Cardiac septum (tissue), 1 donor: ENCODE measurements at places on chromosomes 2 and 18. TPM values are rescaled to one million over a fixed set of nuclear protein-coding genes. Genes with fewer than 3 reads are reported as not detected.

The THUMPD2 gene
- 5.7 TPM for total RNA-seq

The RAPGEF4 gene
- total RNA-seq, result 12.6 TPM

The ABCB11 gene
- total RNA-seq, result 0.03 TPM

The MAP3K19 gene
- not detected for total RNA-seq

The TXNDC9 gene
- 24.8 TPM for total RNA-seq

The MYO5B gene
- total RNA-seq, result 5.2 TPM

The RAMP1 gene
- total RNA-seq, result 253 TPM

The TUBA3D gene
- 4.0 TPM for total RNA-seq

The FZD7 gene
- total RNA-seq, result 34.7 TPM

The STPG4 gene
- total RNA-seq, result not detected

The IKZF2 gene
- total RNA-seq, result 5.6 TPM

The REG1B gene
- total RNA-seq, result not detected

The BCL2 gene
- total RNA-seq, result 25.9 TPM

The HS1BP3 gene
- 15.6 TPM for total RNA-seq

The NT5DC4 gene
- total RNA-seq, result not detected

The PJVK gene
- 1.6 TPM for total RNA-seq

The DOK6 gene
- 10.6 TPM for total RNA-seq

The ANKRD30B gene
- not detected for total RNA-seq

The IL1R2 gene
- 1.0 TPM for total RNA-seq

The NT5C1B gene
- not detected for total RNA-seq

The INPP1 gene
- total RNA-seq, result 12.4 TPM

The FAM237A gene
- total RNA-seq, result 1.9 TPM

The MC5R gene
- not detected for total RNA-seq

The TUBA4B gene
- not detected for total RNA-seq

The OR6B2 gene
- not detected for total RNA-seq

The SIX2 gene
- total RNA-seq, result 0.89 TPM

The VWC2L gene
- 0.08 TPM for total RNA-seq

The DNAH6 gene
- 0.22 TPM for total RNA-seq

The DSG1 gene
- total RNA-seq, result 0.89 TPM

The MLPH gene
- 15.7 TPM for total RNA-seq
